ENCODE measurements at places on chromosomes 1 and 21.

GRCh38 chr1:111179968-111180533 is 20.4 kb downstream of the DENND2D start:
- DNase-seq = no peak

DNA sequence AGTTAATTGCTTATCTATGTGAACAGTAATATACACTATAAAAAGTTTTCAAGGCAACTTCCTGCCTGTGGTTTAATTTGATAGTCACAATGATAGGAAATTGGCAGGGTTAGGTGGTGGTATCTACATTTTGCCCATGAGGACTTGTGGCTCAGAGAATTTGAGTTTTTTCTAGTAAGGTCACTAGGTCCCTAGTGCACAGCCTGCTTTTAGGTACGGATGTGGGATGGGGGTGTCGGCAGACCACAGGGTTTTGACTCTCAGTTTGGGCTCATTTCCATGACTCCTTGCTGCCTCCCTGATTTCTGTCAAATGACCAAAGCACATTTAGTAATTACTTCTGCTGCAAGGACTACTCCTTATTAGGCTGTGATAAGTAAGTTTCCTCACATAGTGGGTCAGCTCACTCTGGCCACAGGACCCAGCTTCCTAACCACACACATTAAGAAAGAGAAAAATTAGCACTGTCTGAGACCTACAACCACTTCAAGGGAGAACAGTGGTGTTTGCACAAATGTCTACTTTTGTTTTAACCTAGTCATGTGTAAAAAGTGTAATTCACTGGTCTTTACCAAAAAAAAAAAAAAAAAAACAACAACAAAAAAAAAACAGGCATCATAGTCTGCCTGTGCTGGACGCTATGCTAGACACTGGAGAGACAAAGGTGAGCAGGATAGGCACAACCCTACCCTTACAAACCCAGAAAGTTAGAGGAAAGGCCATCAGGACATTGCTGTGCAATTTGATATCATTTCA is 43.7 kb downstream of the MRPL39 start:
- no peak for DNase-seq

DNA sequence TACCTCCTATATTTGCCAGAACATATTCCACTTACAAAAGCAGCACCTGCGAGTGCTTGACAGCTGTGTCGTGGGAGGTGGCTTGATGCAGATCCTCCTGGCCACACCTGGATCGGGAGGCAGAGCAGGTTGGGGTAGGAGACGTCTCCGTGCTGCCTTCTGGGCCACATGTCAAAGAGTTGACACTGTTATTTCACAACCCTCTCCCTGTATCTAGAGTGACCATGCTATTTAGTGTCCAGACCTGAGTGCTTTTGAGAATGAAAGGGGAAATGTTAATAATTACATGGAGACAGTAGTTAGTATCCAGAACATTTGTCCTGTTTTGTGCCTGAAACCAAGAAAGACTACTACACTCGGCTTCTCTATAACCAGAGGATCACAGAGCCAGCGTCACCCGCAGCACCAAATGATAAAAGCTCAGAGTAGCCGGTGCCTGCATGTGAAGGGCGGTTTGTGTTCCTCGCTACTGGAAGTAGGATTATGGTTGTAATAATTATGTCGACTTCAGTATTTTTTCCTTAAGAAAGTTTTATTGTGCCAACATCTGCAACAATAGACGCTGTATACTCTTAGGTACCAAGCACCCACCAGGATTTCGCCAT is 77.1 kb downstream of the GALNT2 start:
- no peak for DNase-seq

- DNase-seq = no peak
Observed at GRCh38 chr1:242554577-242554976, 30.1 kb upstream of the PLD5 start.
